ENCODE measurements at places on chromosomes 7 and 10.

DNA sequence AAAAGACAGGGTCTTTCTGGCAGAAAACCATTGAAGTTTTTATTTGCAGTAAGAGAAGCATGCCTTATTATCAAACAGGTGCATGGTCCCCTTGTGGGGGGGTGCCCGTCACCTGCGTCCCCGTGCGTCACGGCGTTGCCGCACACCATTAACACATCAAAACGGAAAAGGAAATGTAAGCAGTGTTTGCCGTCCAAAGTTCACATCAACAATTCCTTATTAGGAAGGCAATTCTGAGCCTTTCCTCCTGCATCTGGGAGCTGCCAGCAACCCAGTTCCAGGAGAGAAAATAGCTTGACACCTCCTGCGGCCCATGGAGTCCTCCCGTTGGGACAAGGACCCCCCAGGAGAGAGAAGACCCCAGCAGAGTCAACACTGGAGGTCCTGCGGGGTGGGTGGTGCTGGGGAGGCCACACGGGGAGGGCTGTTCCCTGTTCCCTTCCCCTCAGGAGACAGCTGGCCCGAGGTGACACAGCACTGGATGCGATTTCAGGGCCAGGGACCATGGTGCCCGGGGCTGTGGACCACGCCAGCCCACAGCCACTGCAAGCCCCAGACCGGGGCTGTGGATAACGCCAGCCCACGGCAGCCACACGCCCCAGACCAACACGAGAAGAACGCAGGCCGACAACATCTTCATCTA lies 39.5 kb downstream of the DIP2C start:
- no peak for DNase-seq

DNA sequence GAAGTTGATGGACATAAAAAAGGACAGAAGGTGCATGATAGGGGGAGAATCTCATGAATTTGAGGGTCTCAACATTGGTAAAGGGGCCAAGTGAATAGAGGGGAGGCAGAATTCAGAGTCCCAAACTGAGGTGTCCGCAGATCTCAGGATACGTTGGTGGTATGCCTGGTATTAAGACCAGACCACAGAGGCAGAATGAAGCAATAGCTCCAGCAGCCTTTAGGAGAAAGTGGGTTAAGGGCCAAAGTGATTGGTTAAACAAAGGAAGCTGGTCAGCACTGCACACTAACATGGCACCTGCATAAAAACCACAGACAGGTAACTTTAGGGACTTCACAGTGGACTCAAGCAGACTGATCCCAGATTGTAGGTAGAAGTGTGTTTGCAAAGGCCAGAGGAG lies 37.5 kb downstream of the MEST start:
- no peak for DNase-seq

DNA sequence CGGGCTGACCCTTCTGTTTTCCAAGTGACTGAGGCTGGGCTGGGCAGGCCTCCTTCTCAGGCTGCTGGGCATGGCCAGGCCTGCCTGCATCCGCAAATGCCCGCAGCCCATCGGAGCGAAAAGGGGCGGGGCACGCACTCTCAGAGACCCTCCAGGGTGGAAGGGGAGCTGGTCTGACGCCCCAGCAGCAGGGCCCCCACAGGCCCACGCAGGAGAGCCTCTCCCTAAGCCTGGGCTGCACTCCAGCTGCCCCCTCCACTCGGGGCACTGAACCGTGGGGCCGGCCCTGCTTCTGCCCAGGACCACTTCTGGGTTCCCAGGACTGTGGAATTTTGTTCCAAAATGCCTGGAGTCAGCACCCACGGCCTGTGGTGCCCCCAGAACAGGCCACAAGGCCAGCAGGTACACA lies 9.3 kb downstream of the ADAP1 start:
- DNase-seq = no peak

DNA sequence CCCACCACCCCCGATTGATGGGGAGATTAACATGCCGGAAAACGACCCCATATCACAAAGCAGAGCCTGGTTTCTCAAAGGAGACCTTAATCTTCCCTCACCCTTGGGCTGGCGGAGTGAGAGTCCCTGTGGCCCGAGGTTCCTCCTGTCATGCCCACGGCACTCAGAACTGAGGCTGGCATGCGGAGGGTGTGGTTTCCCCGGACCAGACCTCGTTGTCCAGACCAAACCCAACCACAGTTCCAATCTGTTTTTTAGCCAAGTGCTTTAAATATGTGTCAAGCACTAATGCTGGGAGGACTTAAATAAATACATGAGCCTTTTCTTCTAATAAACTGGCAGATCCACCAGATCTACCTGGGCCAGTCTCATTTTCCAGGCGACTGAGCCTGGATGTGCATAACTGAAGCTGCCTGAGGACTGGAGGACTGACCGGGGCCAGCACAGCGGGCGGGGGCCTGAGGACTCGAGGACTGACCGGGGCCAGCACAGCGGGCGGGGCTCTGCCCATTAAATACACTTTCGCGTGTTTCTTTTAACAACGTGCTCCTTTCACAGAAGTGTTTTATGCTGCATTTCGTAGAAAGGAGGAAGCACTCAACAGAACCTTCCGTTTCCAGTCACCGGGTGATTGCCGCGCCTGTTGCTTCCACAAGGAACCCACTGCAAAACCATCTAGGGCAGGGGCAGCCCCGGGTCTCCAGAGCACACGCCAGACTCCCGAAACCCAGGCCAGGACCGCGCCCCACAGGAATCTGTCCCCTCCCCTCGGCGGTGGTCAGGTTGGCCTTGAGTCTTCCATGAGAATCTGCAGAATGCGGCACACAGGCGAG lies 334.6 kb downstream of the PTPRN2 start:
- no peak for DNase-seq

GRCh38 chr10:15321431-15322341 lies 49.4 kb downstream of the FAM171A1 start:
- DNase-seq = no peak

DNA sequence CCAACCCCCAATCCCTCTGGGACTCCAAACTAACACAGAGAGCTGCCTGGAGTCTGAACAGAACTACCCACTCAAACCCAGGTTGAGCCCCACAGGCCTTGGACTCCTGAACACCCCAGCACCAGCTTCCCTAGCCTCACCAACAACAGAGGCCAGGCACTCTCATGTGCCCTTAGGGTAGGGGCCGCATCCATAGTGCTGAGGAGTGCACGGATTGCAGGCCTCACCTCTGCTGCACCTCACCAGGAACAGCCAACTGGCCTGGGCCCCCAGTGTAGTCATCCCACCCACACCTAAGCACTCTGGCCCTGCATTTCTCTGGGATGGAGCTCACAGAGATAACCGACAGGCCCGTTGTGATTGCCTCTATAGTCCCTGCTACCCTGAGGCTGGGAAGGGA lies 194.2 kb downstream of the HPSE2 start:
- DNase-seq = no peak

- DNase-seq = no peak
Measured at GRCh38 chr10:77131214-77131613, 506.4 kb downstream of the KCNMA1 start.

DNA sequence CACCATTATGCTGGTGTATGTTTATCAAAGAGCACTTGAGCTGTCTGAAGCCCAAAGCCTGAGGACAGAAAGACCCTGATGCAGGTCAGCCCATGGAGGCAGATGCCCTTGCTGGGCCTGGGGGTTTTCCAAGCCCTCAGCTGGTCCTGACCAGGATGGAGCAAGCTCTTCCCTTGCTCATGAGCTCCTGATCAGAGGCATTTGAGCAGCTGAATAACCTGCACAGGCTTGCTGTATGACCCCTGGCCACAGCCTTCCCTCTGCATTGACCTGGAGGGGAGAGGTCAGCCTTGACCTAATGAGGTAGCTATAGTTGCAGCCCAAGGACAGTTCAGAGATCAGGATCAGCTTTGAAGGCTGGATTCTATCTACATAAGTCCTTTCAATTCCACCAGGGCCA lies 13.0 kb downstream of the AQP1 start:
- DNase-seq = no peak

DNA sequence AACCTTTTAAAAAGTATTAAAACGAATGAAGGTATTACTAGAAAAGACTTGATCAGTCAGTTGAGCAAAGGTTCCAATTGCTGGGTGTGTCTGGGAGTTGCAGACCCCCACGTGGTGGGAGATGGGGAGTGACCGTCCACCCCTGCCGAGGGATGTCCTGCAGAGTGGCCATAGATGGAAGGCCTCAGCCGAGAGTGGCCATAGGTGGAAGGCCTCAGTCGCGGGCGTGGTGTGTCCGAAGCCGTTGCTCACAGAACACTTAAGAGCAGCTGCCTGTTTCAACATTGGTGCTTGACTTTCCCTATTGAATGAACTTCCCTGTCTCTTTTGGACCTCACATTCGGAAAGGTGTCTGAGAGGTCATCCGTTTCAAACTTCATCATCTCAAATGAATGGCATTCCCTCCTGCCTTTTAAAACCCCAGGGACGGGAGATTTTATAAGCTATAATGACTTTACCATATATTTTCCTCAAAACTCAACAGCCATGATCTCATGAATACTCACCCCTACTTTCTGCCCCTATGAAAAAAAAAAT lies 69.4 kb downstream of the CAMK1D start:
- DNase-seq = no peak

GRCh38 chr7:136143271-136143670 lies 166.1 kb upstream of the MTPN start:
- DNase-seq = no peak

GRCh38 chr10:37576154-37576553 lies 281.3 kb downstream of the ZNF248 start:
- DNase-seq = no peak

Data from MV-4-11 (cell line).